ENCODE measurements at places on chromosomes 4 and X. TPM values are rescaled to one million over a fixed set of nuclear protein-coding genes. Genes with fewer than 3 reads are reported as not detected.

Gene LRRC66
- total RNA-seq: 0.42 TPM

Gene PSAPL1
- total RNA-seq: 0.14 TPM

Gene ARR3
- not detected for total RNA-seq

Gene TMEM271
- total RNA-seq: not detected

Gene EMCN
- 65.6 TPM for total RNA-seq

Gene CSAG2
- total RNA-seq: not detected

Gene L1CAM
- 1.1 TPM for total RNA-seq

Gene CLNK
- total RNA-seq: not detected

Gene IL3RA
- 13.5 TPM for total RNA-seq

Gene NWD2
- total RNA-seq: not detected

Gene IL9R
- total RNA-seq: not detected

Gene SCFD2
- 20.3 TPM for total RNA-seq

Gene PRSS12
- total RNA-seq: 0.27 TPM
